ENCODE measurements at places on chromosomes 12 and 14.

DNA sequence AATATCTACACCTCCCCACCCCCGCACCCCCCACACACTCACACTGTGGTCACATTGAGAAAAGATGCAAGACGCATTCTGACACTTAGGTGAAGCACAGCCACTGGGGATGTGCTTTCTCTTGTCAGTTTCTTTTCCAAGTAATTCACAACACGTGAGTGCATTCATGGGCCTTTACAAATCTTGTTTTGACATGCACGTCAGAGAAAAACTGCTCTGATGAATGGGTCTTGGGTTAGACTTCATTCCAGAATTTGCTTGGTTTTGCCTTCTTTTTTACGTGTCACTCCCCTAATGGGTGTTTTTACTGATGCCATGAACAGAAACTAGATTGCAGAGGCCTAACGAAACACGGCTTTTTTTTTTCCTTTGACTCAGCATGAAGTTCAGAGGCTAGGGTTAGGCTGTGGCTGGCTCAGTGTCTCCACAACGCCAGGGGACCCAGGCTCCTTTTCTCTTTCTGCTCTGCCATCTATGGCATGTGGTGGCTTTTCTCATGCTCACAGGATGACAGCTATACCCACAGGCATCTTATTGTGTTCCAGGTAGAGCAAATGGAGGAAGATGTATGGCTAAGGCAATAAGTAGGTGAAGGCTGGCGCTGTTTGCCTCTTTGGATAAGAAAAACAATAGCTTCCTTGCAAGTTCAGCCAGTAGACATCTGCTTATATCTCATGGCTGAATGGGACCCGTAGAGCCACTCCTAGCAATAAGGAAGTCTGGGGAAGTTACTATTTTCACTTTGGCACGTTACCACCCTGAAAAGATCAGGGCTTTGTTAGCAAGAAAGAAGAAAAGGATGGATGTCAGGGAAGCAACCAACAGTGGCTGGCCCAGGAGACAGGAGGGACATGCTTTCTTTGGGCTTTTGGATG is 253.3 kb downstream of the SLC15A4 start:
- no peak for DNase-seq

GRCh38 chr12:123937707-123938591 is 34.7 kb downstream of the CCDC92 start:
- DNase-seq: peak; percentile 21

DNA sequence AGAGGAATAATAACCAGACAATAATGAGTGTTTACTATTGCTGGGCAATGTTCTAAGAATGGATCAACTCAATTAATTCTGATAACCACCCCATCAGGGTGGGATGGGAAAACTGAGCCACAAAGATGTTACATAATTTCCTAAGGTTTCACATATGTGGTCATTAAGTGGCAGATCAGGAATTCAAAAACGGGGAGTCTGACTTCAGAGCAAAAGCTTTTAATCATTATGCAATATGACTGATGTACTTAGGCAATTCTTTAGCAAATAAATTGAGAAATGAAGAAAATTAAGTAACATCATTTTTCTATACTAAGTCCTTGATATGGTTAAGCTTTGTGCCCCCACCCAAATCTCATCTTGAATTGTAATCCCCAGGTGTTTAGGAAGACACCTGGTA is 53.4 kb downstream of the PLCZ1 start:
- no peak for DNase-seq

GRCh38 chr12:130916241-130916911 is 37.3 kb upstream of the ADGRD1 start:
- no peak for DNase-seq

DNA sequence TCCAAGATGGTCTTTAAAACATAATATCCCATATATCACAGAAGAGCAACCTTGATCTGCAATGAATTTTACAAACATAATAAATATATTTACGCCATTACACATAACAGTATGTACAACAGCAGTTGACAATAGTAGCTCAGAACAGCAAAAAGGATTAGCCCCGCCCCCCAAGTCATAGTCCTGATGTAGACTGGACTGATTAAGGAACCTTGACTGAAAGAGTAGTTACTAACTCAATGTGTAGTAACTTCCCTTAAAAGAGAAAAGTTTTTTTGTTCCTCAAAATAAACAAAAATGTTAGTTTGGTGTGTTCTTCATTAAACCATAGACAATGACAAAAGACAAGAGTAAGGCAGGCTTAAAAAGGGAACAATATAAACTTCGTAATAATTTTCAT is 44.5 kb downstream of the GTF2A1 start:
- no peak for DNase-seq

DNA sequence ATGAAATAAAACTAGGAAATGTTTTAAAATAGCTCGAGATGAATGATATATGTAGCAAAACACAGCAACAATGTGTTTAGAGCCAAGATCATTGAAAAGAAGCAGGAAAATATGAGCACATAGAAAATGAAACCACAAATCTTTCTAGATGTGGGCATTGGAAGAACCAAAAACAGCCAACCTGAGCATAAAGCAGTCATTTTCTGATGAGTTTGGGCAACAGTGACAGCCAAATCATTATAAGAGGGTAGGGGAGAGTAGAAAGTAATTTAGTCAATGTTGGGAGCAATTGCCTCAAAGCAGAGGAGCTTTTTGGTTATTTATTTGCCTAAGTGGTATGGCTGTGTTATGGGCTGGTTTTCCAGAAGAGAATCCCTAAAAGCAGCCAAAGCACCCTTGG is 8.8 kb upstream of the BICDL1 start:
- no peak for DNase-seq
